ENCODE measurements at places on chromosomes 6 and 20. TPM values are rescaled to one million over a fixed set of nuclear protein-coding genes. Genes with fewer than 3 reads are reported as not detected.

MOXD1 gene
- not detected for total RNA-seq

DNA sequence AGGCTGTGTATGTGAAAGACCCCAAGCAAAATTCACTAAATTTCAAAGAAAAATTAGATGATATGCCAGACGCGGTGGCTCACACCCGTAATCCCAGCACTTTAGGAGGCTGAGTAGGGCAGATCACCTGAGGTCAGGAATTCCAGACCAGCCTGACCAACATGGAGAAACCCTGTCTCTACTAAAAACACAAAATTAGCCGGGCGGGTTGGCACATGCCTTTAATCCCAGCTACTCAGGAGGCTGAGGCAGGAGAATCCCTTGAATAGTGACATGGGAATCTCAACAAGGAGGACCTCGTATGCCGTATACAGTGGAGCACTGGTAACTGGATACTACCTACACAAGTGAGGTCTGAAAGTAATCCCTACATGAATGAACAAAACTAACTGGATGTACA, 92.7 kb upstream of the JARID2 start:
- DNase-seq = no peak

DNA sequence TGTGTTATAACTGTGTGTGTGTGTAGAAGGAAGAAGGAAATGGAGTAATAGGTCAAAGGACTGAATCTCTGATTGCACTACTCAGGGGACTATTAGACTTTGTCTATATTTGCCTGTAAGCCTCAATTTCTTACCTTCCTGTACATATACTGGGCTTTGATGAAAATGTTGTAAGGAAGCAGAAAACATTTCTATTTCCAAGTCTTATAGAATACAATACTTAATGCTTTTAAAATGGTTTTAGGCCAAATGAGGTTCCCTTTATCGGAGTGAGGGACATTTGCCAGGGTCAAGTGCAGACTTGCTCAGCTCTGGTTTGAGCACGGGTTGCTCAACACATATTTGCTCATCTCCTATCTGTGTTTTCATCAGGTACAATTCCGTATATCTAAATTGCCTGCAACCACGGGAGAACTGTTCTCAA, 28.3 kb downstream of the MEP1A start:
- DNase-seq = no peak

DNA sequence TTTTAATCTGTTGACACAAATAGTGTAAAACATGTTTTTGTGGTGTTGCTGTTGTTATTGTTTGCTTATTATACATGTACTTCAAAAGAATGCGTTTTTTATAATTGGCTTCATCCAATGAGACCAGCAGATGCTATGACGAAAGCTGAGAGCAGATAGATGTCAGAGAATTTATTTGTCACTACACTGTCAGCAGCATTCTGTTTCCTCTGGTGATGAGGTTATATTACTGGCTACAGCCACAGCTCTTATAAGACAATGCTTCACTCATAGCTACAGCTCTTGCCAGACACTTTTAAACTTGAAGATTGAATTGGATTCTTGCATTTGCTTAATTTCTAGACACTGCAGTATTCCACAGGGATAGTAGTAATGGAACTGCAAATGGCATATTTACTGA, 860.5 kb downstream of the TBC1D32 start:
- no peak for DNase-seq

GRCh38 chr6:38099221-38099620, 279.7 kb downstream of the ZFAND3 start:
- DNase-seq = no peak

Measured in CD4-positive, alpha-beta memory T cell (primary cell).